Right hindlimb (tissue), 1 donor: ENCODE measurements at places on chromosomes 7 and 10.

GRCh38 chr10:116626815-116627214, 6.1 kb downstream of the PNLIPRP2 start:
- no peak for DNase-seq

GRCh38 chr7:32470871-32471270, 19.3 kb downstream of the LSM5 start:
- no peak for DNase-seq

DNA sequence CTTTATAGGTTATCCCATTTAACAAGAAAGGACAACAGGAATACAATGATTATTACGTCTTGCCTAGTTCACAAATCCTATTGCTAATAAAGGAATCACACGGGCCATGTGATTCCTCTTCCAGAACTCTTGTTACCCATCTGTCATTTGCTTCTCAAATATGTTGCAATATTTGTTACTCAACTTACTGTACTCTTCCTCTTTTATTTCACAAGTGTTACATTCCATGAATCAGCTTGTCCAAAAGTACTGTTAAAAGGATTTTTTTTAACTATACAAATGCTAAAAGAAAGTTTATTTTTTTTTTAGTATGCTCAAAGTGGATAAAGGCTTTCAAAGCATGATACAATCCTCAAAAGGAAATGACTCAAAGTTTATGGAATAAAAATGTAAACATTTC, 3.9 kb upstream of the CD36 start:
- DNase-seq, result no peak

DNA sequence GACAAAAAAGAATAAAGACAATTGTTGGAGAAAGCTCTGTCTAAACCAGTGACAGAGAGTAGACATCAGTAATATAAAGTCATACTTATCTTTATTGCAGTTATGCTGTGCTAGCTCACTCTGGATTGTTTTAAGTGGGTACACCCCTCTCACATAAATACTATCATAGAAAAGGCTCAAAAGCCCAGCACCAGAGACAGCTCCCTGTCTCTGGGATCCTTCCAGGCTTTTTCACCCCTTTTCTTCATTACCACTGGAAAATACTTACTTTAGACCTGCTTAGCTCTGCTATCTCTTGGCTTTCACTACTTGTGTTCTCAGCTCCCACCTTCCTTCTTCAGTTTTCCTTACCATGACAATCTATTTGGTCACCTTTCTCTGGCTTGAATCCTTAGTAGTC, 259.1 kb upstream of the MINDY3 start:
- DNase-seq, result no peak

GRCh38 chr10:33800545-33800944, 466.1 kb upstream of the NRP1 start:
- DNase-seq, result no peak

GRCh38 chr10:72740528-72740927, 48.6 kb downstream of the MCU start:
- DNase-seq, result no peak

GRCh38 chr7:112665709-112666108, 124.5 kb downstream of the TMEM168 start:
- DNase-seq, result no peak
